Cortex of kidney (tissue), 1 donor: ENCODE measurements at places on chromosomes 2 and 18.

DNA sequence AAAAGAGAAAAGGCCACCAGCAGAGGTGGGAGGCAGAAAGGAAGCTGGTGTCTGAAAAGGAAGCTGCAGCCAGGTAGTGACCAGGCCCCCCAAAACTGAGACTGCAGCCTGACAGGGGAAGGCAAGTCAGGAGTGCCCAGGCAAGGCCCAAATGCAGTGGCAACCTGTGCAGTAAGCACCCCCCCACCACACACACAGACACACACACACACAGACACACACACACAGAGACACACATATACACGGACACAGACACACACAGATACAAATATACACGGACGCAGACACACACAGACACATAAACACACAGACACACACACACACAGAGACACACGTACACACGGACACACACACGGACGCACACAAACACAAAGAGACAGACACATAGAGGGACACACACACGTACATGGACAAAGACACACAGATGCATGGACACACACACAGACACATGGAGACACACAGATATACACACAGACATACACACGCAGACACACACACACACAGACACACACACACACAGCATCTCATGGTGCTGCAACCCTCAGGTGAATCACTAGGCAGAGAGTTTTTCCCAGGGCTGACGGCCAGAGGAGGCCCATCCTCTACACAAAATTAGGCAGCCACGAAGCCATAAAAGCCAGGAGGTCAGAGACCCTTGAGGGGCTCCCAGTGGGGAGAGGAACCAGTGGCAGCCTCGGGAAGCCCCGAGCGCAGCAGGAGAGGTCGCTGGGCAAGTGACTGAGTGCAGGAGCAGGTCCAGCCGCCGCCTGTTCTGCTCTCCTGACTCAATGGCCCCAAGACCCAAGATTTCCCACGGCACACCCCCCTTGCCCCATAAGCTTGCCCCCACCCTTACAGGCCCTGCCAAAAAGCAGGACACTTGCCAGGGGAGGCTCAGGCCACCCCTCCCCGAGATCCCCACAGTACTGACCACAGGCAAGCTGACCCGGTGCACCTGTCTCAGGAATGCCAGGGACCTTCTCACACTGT is 6.3 kb downstream of the SDC1 start:
- no peak for DNase-seq

GRCh38 chr2:9030841-9031240 is 27.4 kb upstream of the MBOAT2 start:
- DNase-seq, result no peak

DNA sequence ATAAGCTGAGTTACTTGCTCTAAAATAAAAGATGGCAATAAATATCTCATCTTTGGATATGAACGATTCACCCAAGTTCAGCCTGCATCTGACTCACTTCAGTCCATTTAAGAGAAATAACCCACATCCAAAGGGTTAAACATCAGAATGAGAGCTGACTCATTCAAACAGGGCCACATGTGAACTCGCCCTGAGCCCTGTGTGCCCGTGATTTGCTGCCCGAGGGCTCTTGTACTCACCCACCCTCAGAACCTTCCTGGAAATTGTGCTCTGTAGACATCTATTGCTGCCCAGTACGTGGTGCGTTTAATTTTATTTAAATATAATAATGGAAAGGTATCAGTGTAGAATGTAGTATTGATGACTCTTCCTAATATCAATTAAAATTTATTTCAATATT is 66.9 kb upstream of the RBM44 start:
- DNase-seq, result no peak

GRCh38 chr2:65620026-65620425 is 187.6 kb upstream of the SPRED2 start:
- no peak for DNase-seq

DNA sequence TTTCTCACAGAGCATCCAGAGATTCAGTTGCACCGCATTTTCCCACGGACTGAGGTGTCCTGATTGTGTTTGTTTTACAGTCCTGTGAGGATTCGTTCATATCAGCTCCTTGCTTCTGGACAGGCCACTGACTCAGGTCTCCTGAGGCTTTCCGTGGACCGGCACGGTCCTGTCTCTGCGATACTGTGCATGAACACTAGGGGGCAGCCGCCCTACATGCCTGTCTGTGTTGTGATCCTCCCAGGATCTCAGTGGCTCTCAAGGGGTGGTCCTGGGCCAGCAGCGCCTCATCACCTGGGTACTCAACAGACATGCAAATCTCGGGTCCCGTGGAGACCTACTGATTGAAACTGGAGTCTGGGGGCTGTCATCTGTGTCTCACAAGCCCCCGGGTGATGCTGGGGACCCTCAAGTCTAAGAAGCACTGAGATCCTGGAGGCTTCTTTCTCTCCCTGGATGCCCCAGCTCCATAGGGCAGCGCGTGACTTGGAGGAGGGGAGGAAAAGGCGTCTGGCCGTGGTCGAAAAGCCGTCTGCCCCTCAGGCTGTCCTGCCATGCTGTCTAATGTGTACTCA is 28.9 kb downstream of the IL1R2 start:
- no peak for DNase-seq

GRCh38 chr2:73931531-73932500 is 5.1 kb downstream of the DGUOK start:
- no peak for DNase-seq

DNA sequence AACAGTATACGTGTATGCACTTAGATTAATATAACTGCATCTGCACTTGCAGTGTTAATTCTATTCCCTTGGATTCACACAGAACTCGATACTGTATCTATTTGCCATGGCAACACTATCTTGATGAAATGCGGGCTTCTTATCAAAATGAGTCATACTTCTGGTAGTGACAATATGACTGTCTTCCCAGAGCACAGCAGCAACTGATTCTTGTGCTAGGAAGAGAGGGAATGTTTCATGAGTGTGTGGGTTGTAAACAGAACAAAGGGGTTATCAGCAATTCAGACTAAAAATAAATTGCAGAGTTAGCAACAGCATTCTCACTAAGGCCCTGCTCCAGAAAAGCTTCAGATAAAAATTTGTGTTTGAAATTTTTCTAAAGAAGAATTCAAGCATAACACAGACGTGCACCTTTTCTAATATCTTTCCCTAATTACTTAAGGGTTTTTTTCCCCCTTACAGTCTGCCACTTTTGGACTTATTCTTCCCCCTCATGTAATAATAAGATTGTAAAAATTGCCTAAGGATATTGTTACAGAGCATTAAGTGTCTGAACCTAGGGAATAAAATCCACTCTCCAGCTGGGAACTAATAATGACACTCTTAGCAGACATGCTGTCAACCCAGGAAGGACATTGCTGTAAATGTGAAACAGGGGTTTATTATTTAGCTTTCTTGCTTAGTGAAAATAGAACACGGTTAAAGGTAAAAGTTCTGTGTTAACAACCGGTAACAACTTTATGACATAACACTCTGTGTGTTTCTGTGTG is 99.9 kb upstream of the SLC38A11 start:
- no peak for DNase-seq

DNA sequence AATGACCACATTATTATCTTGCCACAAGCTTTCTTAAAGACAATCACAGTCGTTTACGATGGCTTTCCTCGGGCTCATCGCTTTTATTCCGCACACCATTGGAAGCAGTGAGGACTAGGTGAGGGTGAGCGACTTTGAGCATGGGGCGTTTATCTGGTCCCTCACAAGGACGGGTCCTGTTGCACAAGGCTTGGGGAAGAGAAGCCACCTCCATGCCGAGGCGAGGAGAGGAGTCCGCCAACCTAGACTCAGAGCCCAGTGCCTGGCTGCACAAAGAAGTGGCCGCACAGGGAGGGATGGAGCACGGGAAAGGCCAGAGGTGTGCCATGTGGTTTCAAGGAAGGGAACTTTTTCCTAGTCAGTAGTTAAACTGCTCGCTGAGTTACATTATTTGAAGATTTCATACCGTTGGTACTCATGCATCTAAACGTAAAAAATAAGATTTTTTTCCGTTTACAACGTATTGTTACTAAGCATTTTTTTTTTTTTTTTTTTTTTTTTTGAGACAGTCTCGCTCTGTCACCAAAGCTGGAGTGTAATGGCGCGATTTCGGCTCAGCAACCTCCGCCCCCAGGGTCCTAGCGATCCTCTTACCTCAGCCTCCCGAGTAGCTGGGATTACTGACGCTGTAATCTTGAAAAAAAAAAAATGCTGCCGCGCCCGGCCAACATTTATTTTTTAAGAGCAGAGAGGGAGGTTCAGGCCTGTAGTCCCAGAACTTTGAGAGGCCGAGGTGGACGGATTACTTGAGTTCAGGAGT is 849 bp upstream of the CYP27C1 start:
- DNase-seq, result no peak

GRCh38 chr2:159516241-159516758 is 100.0 kb downstream of the BAZ2B start:
- no peak for DNase-seq
